Keratinocyte (primary cell): ENCODE measurements at places on chromosomes 3 and 15. TPM values are rescaled to one million over a fixed set of nuclear protein-coding genes. Genes with fewer than 3 reads are reported as not detected.

- no peak for DNase-seq
These were observed 32.8 kb downstream of the CFAP20DC start for GRCh38 chr3:59016930-59017616.

DNA sequence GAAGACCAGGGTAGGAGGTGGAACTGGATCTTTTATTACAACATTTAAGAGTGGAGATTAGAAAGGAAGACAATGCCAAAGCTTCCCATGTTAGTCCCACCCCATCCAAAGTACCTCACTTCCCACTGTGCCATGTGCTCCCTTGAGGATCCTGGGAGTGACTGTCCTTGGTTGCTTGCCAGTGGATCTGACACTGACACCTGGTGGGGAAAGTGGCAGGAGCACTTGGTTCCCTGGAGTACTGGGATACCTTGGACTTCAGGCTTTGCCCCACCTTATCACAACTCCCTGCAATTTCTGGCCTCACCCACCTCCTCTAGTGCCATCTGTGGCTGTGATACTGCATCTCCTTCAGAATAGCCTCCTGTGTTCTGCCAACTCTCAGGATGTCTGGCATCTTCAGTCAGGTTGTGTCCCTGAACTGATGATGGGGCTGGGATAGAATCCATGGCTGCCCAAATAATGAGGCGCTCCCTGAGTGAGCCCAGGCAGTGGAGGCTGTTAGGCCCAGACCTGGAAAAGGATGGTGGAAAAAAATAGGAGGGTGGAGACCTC lies 1.3 kb downstream of the ELL3 start:
- peak; percentile 74 for DNase-seq

DNA sequence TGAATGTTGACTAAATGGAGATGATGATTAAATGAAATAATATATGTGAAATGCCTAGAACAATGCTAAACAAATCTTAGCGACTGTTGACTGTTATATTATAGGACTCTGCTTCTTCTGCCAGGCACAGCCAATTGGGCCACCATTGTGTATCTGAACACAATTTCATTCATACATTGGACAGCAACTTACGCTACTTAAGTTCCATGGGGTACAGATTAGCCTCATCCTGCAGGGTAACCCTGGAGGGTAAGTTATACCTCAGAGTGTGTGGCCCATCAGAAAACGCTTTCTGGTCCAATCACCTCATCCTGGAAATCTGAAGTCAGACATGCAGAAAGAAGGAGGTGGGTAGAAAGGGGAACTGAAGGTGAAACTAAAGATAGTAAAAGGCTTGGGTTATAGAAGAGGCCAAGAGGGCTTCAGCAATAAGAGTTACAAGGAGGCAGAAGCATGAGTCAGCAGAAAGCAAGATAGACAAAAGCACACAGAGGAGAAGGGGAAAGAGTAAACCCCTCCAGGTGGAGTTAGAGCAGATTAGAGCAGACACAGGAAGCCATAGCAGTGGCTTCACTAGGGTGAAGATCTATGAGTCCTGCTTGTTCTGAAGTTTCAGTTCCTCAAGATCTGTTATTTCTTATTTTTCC lies 119.3 kb upstream of the SLC24A5 start:
- DNase-seq: no peak

DNA sequence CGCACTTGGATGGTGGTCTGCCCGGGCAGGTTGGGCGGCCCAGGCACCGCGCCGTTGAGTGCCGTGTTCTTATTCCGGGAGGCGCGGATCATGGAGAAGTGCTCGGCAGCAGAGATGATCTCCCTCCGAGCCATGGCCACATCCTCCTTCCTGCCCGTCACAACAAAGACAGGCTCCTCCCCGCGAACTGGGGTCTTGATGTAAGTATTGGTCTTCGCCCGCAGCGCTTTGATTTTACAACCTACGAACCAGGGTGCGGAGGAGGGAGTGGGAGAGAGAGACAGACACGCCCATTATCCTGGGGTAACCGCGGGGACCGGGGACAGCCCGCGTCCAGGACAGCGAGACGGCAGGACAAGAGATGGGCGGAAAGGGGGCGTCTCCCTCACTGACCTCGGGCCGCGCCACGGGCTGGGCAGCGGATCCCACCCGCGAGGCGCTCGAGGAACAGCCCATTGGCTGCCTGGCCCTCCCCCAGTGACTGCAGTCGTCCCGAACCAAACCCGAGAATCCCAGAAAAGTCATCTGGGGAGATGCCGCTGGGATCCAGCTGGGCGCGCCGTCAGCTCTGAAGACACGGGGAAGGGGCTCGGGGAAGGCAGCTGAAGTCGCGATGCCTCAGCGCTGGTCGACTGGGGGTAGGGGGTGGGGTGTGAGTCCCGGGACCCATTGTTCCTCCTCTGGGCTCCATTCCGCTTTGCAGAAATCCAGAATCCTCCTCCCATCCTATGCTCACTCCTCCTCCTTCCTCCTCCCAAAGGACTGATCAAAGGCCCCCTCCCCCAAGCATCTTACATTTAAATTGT lies 1.2 kb downstream of the MEX3B start:
- DNase-seq: no peak

The ARHGEF3 gene
- polyA plus RNA-seq: 18.6 to 29.9 TPM (median 26.2 TPM) in 3 replicates

GRCh38 chr3:81916890-81917289 lies 155.4 kb upstream of the GBE1 start:
- DNase-seq: no peak

The MME gene
- polyA plus RNA-seq: 1.1 to 10.8 TPM (median 2.0 TPM) in 3 replicates

DNA sequence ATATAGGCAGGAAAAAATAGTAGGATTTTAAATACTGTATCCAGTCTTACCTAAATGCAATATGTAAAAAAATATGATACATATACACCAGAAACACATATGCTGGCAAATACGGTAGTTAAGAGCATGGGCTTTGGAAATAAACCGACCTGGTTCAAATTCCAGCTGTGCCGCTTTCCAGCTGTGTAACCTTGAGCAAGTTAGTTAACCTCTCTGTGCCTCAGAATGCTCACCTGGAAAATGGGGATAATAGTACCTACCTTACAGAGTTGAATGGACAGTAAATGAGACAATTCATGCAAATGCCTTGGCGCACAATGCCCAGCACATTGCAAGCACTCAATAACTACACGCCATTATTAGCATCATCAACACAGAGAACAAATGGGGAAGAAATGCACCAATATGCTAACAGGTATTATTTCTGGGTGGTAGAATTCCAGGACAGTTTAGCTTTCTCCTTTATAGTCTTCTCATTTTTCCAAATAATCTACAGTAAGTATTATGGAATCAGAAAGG lies 50.6 kb downstream of the SUMF1 start:
- DNase-seq: no peak

DNA sequence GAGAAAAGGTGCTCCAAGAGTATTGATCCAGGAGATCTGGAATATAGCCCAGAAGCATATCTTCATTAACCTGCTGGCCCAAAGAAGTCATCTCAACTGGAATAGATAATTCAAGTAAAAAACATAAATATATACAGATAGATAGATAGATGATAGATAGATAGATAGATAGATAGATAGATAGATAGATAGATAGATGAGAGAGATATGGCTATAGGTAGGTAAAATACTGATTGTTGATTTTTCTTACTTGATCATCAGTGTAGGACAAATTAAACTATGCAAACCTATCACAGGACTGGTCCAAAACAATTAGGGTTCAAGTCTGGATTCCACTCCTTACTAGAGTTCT lies 83.6 kb downstream of the TNIK start:
- DNase-seq: no peak
